Stimulated activated CD4-positive, alpha-beta T cell treated with anti-CD3 and anti-CD28 coated beads, Interleukin-12 subunit alpha, Interleukin-12 subunit beta, amount 100 ng/mL, for 24 hours (primary cell): ENCODE measurements at places on chromosomes 6 and 20.

DNA sequence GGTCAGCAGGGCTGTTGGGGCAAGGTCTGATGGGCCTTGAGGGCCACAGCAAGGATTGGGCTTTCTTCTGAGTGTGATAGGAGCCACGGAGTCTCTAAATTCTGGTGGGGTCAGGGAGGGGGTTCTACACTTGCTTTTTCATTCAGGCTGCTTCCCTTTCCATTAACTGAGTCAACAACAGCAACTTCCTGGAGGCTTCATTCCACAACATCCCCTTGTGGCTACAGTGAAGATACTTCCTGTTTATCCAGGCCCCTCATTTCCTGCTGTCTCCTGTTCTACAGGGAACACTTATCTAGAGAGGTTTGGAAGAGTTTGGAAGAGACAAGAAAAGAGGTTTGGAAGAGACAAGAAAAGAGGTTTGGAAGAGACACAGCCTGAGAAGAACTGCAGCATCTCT lies 144.8 kb upstream of the ENPP5 start:
- no peak for DNase-seq

GRCh38 chr6:30820193-30820592 lies 64.1 kb upstream of the DDR1 start:
- DNase-seq: no peak

DNA sequence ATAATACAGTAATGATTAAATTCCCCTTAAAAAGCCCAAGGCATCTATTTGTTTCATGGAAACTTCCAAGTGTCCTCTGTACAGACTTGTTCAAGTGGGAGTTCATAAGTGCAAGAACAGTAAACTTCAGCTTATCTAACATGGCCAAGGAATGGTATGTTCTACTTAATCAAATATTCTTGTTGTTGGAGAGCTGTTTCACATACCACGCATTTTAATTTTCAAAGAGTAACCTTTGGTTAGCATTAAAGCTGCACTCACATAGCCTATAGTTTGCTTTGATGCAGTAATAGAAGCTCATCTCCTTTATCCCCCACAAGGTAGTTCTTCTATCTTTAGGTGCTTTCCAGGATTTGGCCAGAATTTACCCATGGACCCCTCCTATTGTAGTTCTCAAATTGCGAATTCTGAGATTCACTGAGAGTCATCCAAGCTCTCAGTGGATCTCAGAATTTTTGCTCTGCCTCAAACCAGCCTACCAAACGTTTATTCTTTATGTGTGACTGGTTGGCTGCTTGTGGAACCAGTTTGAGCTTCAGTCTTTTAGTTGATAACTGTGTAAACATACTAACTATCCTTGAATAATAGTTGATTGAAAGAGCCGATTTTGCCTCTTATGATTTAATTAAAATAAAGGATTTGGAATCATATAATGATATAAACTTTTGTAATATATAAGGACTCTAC lies 668.0 kb upstream of the FLRT3 start:
- DNase-seq: no peak

DNA sequence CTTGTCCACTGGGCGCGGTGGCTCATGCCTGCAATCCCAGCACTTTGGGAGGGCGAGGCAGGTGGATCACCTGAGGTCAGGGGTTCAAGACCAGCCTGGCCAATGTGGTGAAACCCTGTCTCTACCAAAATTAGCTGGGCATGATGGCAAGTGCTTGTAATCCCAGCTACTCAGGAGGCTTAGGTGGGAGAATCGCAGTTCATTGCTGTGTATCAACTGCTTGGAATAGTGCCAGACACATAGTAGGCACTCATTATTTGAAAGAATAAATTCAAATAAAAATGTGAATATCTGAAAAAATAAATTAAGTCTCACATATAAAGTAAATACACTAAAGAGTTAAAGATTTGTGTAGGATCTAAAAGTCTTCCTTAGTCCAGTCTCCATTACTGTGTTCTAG lies 1.9 kb downstream of the PAK1IP1 start:
- no peak for DNase-seq

DNA sequence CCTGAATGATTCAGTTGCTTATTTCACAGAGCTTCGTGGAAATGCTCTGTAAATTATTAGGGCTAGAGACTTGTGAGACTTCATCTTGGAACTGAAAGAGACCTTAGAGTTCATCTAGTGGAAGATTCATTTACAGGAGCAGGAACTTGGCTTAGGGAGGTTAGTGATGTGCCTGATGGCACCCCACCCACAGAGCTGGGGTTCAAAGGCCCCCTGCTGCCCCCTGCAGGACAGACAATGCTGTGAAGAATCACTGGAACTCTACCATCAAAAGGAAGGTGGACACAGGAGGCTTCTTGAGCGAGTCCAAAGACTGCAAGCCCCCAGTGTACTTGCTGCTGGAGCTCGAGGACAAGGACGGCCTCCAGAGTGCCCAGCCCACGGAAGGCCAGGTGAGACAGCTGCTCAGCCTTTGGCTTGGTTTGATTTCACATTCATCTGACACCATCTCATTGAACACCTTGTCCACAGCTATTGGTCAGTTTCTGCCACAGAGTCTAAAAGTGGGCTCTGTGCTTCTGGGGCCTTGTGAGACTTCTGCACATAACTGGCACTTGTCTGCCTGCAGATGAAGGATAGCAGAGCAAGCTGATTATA lies 25.1 kb downstream of the MYBL2 start:
- DNase-seq: peak; percentile 56

DNA sequence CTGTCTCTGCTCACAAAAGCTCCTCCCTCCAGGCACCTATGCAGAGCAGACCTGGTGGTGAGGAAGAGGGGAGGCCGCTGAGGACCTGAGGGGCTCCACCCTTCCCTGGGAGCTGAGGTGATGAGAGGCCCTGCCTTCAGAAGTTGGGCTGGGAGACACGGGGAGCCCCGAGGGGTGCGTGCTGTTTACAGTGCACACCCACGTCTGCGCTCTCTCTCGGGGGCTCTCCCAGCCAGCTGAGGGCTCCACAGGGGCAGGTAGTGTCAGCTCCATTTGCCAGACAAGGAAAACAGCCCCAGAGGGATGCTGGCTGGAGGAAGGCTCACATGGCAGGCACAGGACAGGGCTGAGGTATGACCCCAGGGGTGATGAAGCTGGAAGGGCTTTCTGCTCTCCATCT lies 13.5 kb upstream of the NOL4L start:
- DNase-seq: no peak

DNA sequence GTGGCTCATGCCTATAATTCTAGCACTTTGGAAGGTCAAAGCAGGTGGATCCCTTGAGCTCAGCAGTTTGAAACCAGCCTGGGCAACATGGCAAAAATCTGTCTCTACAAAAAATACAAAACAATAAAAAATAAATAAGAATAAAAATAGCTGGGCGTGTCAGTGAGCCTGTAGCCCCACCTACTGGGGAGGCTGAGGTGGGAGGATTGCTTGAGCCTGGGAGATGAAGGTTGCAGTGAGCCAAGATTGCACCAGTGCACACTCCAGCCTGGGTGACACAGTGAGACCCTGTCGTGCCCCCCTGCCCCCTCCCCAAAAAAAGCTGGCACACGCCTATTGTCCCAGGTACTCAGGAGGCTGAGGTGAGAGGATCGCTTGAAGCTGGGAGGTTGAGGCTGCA lies 35.1 kb upstream of the SRPK1 start:
- no peak for DNase-seq

GRCh38 chr6:119428633-119429032 lies 79.1 kb upstream of the MAN1A1 start:
- DNase-seq: no peak
